ENCODE measurements at places on chromosomes 1 and 21. TPM values are rescaled to one million over a fixed set of nuclear protein-coding genes. Genes with fewer than 3 reads are reported as not detected.

- DNase-seq = no peak
- H3K4me3 ChIP-seq = no peak overlapping the region
- no peaks in the 10 kb centered on the region for H3K36me3 ChIP-seq
- no peaks in the 10 kb centered on the region for H3K27me3 ChIP-seq
Observed at GRCh38 chr1:50633465-50633864, 210.2 kb upstream of the DMRTA2 start.

DNA sequence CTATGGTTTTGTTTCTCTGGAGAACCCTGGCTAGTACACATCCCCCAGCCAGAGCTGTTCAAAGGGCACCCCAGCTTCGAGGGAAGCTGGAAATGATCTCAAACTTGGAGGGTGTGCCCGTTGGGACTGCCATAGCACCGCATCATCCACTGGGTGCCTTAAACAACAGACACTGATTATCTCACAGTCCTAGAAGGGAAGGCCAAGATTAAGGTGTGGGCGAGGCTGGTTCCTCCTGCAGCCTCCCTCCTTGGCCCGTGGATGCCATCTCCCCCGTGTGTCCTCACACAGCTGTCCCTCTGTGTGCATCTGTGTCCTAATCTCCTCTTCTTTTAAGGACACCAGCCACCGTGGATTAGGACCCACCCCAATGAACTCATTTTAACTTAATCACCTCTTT is 4.2 kb upstream of the IBA57 start:
- no peak for DNase-seq
- H3K4me1 ChIP-seq = peaks cover 22% of the 10 kb centered on the region
- H3K27ac ChIP-seq = no peak overlapping the region
- H3K36me3 ChIP-seq = no peaks in the 10 kb centered on the region
- H3K4me3 ChIP-seq = no peak overlapping the region
- H3K27me3 ChIP-seq = peaks cover 7% of the 10 kb centered on the region

The CHI3L2 gene
- 0.65 TPM for total RNA-seq

The GBP5 gene
- total RNA-seq = 0.79 TPM

Data from astrocyte (in vitro differentiated cells and primary cell).